ENCODE measurements at places on chromosomes 16 and 17. TPM values are rescaled to one million over a fixed set of nuclear protein-coding genes. Genes with fewer than 3 reads are reported as not detected.
A peak's percentile ranks its signal among the peaks of the same experiment; 100 is the strongest.

Gene DECR2
- total RNA-seq = 16.0 TPM

- no peak for DNase-seq
These were observed 20.8 kb downstream of the ABCC1 start for GRCh38 chr16:15970202-15970601.

DNA sequence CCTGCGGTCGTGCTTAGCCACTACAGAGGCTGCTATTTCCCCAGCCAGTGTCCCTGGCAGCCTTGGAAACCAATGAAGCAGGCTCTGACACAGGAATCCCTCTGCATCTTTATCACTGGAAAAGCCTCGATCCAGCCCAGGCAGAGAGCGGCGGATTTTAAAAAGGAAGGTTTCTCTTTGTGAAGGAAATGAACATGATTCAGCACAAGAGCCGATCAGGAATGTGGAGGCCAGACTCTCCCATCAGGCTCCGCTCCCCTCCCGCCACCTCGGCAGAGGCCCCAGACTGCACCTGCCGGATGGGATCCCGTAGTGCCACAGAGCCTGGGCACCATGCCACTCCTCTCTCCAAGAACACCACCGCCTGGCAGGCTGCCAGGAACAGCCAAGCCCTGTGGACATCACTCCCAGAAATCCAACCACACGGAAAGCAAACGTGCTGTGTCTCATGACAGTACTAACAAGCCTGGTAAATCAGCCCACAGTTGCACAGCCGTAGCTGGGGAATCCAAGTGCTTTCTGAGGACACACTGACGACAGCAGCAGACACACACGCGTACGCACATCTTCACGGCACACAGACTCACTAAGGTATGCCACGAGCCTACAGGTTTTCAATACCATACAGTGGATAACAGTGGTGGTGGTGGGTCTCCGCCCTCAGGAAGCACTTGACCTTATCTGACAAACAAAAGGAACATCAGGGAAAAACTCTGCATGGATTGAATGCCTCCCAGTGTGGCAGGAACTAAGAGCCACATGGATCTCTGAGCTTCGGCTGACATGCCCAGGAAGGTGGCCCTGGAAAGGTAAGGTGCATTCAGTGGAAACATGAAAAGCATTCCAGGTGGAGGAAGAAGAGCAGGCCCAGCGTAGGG is 5.4 kb downstream of the LRRC75A start:
- DNase-seq = peak; percentile 72

GRCh38 chr17:64658931-64659330 is 3.2 kb downstream of the SMURF2 start:
- no peak for DNase-seq

Gene ETV4
- 4.7 TPM for total RNA-seq

Gene ATF7IP2
- total RNA-seq = 4.8 TPM

DNA sequence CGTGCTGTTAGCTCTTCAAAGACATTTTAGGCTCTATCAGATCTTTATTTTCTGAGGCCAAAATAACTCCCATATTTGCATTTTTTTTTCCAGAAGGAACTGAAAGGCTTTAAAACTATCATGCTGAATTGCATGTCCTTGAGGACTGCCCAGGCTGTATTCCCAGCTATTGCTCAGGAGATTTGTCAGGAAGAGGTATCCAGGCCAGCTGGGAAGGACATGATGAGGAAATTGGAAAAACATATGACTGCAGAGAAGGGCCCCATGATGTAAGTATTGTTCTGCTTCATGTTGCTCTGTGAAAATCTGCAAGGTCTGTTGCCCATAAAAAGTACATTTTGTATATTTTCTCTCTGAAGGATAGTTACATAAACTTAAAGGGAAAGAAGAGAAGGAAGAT is 5.7 kb downstream of the CDC6 start:
- DNase-seq = no peak

Gene ZNF174
- 8.1 TPM for total RNA-seq

Gene MEFV
- under 0.01 TPM for total RNA-seq

Gene IRX3
- total RNA-seq = 0.86 TPM

- no peak for DNase-seq
These were observed 14.8 kb downstream of the SCGB1C2 start for GRCh38 chr17:151886-152859.

DNA sequence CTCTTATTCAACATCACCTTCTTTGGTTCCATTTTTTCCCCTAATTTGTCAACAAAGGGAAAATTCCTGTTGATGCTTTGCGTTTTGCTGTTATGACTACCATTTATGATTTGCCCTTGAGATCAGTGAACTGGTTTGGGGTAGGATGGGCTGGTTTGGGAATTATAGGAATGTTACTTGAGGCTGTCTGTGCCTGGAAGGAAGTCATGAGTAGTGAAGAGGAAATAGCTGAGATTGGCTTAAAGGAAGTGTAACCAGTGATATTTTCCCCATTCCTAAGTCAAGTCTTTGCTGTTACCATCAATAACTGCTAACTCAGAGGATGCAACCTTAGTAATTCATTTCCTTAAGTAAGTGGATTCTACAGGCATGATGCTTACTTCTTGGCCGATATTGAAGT is 179.2 kb downstream of the MAP2K6 start:
- DNase-seq = no peak

Gene RTN4RL1
- 0.43 TPM for total RNA-seq

Gene CPSF4L
- total RNA-seq = not detected

Gene CTRB1
- total RNA-seq = not detected

Gene PDP2
- total RNA-seq = 25.9 TPM

DNA sequence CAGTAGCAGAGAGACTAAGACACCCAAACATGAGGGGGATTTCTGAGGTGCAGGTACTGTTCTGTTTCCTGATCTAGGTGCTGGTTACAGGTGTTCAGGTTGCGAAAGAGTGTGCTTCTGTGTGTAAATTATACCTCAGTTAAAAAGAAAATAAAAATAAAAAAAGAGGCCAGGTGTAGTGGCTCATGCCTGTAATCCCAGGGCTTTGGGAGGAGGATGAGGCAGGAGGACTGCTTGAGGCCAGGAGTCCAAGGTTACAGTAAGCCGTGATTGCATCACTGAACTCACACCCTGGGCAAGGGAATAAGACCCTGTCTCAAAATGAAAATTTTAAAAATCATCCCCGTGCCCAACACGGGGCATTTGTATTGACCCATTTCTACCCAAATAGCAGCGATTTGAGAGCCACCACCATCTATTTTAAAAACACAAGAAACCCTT is 3.2 kb upstream of the DCAF7 start:
- DNase-seq = no peak

DNA sequence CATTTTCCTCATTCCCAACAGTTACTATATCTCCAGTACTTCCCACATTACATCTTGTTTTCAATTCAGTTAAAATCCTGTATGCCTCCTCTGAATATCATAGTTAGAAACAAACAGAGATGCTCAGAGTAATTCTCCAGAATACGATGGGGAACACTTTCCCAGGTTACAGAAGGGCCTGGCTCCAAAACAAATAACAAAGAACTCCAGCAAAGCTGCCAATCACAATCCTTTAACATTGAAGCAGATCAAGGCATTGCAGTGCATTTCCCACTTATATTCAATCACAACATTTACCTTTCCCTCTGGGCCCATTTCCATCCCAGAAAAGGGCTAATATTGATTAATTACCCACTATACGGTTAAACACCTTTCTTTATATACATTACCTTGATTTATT is 29.4 kb upstream of the PMFBP1 start:
- no peak for DNase-seq

Gene BFAR
- total RNA-seq = 97.0 TPM

GRCh38 chr17:27492470-27492869 is 36.2 kb downstream of the KSR1 start:
- DNase-seq = no peak

Gene CDRT15L2
- not detected for total RNA-seq

Gene SNN
- 13.0 TPM for total RNA-seq

DNA sequence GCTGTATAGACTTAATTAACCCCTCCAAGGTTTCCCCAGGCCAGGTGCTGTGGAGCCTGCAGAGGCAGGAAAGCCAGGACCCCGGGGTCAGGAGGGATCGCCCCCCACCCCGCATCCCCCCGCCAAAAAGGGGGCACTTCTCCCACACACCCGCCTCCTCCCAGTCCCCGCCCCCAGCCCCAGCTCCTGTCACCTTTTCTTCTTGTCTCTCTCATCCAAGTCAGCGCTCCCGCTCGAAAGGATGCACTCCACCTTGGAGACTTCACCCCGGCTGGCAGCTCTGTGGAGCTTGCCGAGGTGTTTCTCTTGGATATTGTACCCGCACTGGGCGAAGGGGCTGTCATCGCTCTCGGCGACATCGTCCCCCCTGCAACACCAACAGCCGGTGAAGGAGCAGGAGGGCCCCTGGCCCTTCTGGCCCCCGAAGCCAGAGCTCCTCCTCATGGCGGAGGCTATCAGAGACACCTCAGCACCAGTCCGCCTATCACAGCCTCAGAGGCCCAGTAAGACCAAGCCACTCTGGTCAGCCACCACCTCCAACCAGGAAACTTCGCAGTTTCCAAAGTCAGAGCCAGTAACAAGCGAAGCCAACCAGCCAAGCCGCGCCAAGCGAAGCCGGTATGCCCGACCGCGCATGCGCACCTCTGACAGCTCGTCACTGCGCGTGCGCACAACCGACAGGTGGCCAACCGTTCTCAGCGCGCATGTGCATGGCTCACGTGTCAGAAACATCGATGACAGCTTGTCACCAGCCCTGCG is 52.5 kb downstream of the SHCBP1 start:
- no peak for DNase-seq

DNA sequence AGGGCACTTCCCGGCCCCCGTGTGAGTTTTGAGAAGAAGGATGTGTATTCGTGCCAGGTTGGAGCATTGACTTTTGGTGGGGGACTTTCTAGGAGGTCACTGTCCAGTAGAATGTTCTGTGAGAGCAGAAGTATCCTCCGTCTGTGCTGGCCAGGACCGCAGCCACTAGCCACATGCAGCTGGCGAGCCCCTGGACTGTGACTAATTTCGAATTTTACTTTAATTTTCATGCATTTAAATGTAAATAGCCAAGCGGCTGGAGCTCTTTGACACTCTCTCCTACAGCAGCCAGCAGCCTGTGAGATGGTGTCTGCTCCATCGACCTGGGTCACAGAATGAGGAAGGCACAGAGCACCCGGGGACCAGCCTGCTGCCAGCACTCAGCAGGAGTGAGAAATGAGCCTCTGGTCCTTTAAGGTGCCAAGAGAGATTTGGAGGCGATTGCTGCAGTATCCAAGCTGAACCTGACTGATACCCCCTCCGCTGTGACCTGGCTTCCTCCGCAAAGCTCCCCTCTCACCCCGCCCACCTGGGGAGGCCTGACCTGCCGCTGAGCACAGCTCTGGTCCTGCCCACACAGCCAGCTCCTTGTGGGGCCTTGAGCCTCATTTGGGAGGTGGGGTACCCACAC is 7.8 kb downstream of the ATP2A3 start:
- DNase-seq = no peak

DNA sequence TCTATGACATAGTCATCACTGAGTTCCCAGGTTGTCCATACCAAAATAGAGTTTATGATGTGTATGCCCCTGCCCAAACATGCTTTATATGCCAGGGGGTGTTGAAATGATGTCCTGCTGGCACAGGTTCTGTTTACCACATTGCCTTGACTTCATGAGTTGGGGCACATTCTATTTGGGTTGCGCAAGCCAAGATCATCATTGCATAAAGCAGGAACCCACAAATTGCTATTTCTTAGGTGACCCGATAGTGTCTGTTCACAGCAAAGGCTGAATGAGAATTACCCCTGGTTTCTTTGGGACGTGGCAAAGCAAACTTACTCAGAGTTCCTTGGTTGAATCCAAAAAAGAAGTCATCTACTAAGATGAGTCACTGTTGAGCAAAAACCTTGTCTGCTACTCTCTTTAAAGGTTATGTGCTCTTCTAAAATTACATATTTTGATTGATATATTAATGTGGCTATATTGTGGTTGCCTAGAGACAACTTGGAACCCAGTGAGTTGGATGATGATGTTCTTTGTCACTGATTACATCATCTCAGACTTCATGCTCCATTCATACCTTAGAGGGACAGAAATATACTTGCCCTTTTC is 912.6 kb upstream of the SOX9 start:
- DNase-seq = peak; percentile 28

Gene VMO1
- 0.64 TPM for total RNA-seq

DNA sequence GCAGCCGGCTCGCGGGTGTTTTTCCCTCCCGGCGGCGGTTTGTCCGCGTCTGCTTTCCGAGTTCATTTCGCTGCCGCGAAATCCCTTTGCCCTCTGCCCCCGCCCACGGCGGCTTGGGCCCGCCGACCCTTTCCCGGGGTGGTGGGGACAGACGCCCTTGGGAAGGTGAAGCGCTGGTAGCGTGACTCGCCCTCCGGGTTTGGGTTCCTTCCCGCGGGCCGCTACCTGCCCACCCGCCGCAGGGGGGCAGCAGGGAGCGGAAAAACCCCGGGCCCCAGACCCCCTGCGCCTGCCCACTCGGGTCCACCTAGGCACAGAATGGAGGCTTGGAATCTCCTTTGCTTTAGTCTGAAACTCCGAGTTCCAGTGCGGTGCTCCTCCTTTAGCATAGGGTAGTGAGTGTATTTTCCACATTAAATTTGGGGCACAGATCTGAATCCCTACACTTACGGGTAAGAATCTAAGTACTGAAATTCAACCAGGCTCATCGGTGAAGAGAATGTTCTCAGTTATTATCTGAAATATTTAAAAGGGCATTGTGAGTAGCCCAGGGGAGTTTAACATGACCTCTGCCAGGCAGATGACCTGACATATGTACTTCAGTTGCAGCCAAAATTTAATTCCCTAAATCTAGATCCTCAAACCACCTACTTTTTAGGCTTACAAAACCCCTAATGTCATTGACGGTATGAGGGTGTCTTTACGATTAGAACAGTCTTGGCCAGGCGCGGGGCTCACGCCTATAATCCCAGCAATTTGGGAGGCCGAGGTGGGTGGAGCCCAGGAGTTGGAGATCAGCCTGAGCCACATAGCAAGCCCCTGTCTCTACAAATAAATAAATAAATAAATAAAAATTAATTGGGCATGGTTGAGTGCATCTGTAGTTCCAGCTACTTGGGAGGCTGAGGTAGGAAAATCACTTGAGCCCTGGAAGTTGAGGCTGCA is 1.0 kb downstream of the NME2 start:
- DNase-seq = peak; percentile 48

Gene KRTAP9-8
- total RNA-seq = not detected

DNA sequence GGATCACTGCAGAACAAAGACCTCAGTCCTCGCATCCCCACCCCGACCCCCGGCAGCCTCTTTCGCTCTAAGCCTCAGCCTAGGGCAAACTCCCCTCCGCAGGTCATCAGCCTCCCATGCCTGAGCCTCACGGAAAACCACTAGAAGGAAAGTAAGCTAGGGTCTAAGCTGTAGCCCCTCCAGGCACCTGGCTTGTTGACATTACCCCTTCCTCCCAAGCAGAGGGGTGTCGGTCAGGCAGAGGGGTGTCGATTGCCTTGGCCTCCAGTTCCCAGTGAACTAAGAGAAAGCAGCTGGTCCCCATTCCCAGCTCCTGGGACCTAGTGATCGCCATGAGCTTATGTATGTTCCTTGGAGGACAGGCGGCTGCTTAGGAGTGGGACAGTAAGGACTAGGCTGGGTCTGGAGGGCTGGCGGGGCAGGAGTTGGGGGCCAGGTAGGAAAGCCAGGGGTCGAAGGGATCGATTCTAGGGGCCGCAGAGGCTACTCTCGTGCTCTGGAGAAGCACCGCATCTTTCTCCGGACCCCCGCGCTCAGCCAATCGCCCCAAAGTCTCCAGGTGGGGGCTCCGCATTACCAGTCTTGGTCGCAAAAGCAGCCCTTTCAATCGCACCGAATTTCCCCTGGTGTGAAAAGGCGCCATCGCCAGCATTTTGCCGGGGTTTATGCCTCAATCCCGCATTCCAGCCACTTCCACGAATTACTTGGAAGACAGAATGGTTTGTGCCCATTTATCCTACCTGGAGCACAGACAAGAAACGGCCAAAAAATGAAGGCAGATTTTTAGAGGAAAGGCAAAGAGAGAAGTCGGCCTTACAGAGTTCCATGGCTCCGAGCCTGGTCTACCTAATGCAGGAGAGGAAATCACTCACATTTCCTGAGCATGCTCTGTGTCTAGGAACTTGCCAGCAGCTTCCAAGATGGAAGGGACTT is 21.3 kb upstream of the HOXB13 start:
- no peak for DNase-seq

Gene HLF
- total RNA-seq = not detected

Data from fibroblast of villous mesenchyme (primary cell).